ENCODE measurements at places on chromosomes 5 and 9. TPM values are rescaled to one million over a fixed set of nuclear protein-coding genes. Genes with fewer than 3 reads are reported as not detected.

DNA sequence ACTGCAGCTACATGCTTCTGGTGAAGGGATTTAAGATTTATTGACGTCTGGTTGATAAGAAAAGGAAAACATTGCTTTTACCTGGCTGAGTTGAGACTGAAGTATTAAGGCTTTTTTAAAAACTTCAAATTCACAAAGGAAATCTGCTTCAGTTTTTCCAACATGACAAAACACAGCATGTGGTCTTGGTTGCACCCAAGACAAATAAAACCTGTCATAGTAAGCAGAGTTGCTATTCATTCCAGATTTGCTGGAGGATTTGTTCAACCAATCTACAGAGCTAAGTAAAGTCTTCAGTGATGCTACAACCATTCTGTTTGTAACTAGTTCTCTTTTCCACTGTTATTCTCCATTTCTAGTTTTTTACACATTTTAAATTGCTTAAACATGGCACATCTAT, 11.3 kb downstream of the C5orf63 start:
- DNase-seq, result no peak

GRCh38 chr9:114165407-114166102, 10.2 kb downstream of the COL27A1 start:
- no peak for DNase-seq

PHF2 gene
- total RNA-seq, result 18.8 TPM

BTNL9 gene
- total RNA-seq, result 0.88 TPM

DNA sequence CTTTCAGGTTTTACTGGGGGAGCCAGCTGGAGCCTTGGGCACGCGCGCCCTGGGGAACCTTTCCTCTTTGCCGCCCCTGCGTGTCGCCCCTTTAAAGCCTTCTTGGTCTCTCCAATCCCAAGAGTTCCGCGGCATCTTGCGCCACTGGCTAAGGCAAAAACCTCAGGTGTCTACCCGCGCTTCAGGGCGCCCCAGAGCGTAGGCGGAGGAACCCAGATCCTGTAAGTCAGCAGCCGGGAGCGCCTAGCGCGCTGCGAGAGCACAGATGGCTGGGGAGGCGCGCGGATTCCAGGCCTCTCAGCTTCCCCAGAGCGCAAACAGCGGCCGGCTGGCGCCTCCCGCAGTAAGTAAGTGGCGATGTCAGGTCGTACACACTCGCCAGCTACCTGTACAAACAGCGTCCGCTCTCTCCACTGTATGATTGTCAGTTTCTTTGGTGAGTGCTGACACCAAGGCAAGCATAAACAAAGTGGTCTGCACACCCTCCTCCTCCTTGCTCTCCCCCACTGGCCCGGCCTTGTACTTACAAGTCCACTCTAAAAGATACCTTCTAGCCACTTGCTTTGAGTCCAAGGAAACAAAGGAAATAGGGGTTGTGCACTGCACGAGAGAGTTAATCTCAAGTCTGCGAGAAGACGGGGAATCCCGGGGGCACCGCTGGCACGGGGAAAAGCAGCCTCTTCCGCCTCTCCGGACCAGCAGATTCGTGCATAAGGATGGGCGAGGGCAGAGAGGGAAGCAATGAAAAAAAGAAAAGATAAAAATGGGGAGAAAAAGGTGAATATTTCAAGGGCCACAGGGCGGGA, 2.9 kb downstream of the HTR1A start:
- peak; percentile 91 for DNase-seq

DNA sequence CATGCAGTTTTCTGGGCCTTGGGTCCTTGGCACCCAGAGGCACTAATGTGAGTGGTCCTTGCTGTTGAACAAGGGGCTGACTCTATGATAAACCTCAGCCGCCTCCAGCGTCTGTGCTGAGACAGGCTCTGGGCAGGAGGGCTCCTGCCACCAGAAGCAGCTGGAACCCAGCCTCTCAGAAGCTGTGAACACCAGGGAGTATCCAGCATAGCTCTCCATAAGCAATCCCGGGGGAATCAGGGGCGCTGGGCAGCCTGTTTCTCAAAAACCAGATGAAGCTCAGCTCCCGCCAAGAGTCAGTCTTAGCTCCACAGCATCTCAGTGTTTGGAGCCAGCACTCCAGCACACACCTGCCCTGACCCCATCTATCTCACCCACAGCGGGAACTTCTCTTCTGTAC, 170.2 kb downstream of the HSPA4 start:
- no peak for DNase-seq

UQCRQ gene
- 293 TPM for total RNA-seq

- DNase-seq, result no peak
Measured at GRCh38 chr5:124439609-124440008, 306.8 kb downstream of the ZNF608 start.

GRCh38 chr5:3220201-3220600, 375.4 kb upstream of the IRX1 start:
- no peak for DNase-seq

DNA sequence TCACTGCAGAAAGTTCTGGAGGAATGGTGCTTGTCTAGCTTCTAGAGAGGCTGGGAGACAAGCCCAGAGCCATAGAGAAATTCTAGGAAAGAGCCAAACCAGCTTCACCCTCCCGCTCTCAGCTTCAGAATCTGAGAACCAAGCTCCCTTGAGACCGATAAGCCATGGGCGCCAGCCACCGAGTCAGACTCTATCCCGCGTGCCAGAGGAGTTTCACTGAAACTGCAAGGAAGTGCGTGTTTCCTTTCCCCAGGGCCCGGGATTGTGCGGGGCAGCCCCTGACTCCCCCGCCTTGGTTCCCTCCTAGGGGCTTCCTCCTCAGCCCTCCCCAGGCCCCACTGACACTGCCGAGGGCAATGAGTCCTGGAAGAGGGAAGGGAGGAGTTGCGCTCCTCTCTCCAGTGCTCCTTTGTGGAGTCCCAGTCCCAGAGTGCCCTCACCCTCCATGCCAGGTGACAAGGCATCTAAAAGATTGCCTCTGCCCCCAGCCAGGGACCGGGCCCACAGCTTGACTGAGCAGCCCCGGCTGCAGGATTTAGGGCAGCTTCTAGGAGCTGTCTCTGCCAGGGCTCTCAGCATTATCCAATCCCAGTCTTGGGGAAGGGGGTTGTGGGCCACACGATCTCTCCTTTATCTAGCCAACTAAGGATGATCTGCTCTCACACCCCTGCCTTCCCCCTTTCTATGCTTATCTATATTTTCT, 18.4 kb upstream of the TCF7 start:
- DNase-seq, result no peak

IL3 gene
- total RNA-seq, result not detected

AK8 gene
- total RNA-seq, result 0.44 TPM

- no peak for DNase-seq
Measured at GRCh38 chr5:81181576-81182316, 51.4 kb upstream of the CKMT2 start.

DNA sequence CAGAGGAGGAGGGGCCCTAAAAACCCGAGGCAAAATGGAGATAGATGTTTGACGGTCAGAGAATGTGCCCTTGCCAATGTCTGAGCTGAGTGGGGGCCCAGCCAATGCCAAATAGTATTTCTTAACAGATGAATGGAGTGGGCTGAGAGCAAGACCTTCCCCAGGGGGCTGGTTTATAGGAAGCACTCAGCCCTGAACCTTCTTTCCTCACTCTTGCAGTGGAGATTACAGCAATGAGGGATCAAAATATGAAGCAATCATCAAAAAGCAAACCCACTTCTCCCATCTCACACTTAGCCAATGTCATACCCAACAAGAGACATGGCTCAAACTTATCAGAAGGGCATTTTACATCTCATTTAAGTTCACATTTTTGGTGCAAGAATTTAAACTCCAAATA, 350.3 kb downstream of the GADD45G start:
- no peak for DNase-seq

C5orf52 gene
- total RNA-seq, result not detected

ADAMTS19 gene
- 20.3 TPM for total RNA-seq

GRAMD2B gene
- total RNA-seq, result 7.6 TPM

SCGB3A1 gene
- total RNA-seq, result not detected

GRCh38 chr5:5886812-5887486, 464.5 kb downstream of the ICE1 start:
- DNase-seq, result peak; percentile 79

CMBL gene
- 12.6 TPM for total RNA-seq

DNA sequence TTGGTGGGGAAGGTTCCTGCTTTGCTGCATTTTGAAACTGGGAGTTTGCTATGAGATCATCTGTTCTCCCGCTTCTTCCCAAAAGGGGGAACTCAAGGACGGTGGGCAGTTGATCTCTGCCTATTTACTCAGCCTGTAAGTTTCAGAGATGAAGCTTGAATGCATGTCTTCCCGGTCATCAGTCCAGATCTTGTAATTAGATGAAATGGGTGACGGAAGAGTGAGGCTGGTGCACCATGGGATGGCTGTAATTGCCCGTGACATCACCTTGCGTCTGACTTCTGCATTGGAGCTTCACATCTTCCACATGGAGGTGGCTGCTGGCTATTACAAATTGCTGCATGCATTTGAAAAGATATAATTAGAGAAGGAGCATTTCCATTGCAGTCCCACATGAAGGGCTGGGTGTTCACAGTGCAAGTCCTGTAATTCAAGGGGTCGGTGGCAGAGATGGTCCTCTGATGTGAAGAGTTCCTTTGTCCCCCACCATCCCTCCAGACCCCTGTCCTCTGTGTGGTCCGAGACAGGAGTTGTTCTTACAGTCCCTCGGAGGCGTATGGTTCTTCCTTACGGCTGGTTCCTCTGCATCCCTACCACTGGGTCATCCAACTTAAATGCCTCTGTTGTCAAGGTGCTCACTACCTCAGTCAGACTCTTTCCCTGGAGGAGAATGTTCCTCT, 72.9 kb downstream of the ZNF618 start:
- DNase-seq, result no peak

DNA sequence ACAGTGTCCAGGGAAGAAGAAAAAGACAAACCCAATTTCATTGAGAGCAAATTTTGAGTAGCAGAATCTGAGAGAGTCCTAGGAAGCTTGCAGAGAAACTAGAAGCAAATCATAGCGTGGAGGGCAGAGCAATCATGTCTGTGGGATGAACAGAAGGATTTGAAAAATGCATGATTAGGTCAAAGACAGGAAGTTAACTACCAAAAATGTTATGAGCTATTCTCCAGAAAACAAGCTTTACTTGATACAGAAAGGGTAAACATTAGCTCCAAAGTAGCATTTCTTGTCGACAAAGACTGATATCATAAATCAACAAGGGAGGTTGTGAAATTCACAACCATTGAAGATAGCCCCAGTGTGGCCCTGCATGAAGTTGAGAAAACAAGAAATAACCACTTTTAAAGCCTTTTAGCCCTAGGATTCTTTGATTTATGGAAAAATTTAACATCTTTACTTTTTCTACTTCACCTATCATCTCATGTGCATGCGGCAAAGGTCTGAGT, 97.7 kb upstream of the MEGF10 start:
- DNase-seq, result no peak

DNA sequence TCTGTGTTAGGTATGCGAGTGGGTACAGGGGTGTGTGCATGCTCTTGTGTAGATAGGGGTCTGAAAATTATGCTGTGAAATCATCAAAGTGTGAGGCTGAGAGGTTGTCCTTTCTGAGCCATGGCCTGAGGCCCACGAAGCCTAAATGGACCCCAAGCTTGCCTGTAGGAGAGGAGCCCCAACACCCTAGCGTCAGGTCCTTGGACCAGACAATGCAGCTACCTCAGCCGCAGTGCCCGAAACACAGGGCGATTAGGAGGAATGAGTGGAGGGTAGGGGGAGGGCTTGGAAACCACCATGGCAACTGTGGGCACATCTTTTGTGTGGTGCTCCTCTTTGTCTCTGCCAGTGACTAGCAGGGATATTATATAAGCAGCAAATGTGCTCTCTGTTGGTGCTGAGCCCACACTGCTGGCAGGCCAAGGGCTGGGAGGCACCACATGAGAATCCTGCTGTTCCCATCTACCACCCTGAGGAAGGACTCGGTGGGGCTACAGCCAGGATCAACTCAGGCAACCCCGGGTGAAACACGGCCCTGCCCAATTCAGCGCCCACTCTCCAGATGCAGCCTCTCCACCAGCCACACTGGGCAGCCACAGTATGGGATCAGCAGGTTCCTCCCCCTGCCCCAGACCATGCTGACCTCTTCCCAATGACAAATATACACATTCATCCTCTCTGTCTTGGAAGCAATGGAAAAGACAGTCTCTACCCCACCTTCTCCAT, 84.6 kb upstream of the FSTL4 start:
- peak; percentile 9 for DNase-seq

- peak; percentile 25 for DNase-seq
Measured at GRCh38 chr9:134887686-134888602, 7.3 kb downstream of the FCN2 start.

- no peak for DNase-seq
Measured at GRCh38 chr5:54273715-54274114, 36.7 kb downstream of the ARL15 start.
